ENCODE measurements at places on chromosomes 7 and 10.

DNA sequence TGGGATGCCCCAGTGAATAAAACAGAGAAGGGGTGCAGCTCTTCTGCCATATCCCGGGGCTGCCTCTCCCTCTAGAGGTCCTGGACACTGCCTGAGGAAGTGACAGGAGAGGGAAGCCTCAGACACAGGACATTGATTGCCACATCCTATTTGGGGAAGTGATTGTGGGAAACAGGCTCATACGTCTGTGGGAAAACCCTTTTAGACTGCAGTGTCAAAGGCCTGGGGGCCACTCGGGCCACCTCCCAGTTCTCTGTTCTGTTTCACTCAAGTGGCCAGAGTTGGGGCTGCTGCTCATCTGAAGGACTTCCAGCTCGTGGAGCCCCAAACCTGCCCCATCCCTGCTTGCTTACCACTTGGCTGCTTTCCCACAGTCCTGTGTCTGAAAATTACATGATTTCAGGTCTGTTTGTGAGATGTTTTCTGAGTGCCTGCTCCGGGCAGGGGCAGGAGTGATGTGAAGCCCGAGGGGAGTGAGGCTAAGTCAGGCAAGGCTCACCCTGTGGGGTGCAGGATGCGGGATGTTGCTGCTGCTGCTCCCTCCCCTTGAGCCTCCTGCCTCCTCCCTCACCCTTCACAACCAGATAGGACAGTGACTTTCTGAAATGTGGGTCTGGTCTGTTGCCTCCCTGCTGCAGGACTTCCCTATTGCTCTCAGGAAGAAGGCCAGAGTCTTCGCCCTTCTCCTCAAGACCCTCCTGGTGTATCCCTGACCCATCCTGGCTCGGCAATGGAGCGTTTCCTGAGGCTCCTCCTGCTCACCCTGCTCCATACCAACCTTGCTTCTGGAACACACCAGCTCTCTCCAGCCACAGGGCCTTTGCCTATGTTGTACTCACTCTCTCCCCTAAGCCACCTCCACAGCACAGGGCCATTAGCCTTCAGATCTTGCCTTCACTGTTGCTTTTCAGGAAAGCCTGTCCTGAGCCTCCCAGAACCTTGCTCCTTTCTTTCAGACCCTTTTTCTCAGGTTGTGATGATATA is 58.4 kb downstream of the NEURL1 start:
- DNase-seq = no peak

- no peak for DNase-seq
Measured at GRCh38 chr7:142916508-142916907, 17.0 kb downstream of the TRPV5 start.

DNA sequence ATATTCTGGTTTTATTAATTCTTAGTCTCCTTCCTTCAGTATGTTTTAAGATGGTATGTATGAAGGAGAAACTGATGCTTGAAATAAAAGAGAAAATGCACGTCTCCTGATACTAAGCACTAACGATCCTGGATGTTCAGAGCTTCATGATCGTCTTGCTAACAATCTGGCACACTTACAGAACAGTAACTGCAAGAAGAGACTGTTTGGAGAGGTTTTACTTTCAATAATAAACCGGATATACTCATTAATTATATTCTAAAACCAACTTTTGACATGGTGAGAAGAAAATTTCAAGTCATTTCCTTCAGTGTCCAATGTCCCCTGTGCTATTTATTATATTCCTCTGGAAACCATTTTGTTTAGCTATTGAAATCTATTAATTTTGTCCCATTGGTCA is 251.0 kb downstream of the NXPH1 start:
- no peak for DNase-seq

GRCh38 chr7:120987683-120988590 is 574 bp upstream of the CPED1 start:
- DNase-seq = peak; percentile 94

- no peak for DNase-seq
Measured at GRCh38 chr10:60606343-60607080, 171.8 kb upstream of the CDK1 start.

DNA sequence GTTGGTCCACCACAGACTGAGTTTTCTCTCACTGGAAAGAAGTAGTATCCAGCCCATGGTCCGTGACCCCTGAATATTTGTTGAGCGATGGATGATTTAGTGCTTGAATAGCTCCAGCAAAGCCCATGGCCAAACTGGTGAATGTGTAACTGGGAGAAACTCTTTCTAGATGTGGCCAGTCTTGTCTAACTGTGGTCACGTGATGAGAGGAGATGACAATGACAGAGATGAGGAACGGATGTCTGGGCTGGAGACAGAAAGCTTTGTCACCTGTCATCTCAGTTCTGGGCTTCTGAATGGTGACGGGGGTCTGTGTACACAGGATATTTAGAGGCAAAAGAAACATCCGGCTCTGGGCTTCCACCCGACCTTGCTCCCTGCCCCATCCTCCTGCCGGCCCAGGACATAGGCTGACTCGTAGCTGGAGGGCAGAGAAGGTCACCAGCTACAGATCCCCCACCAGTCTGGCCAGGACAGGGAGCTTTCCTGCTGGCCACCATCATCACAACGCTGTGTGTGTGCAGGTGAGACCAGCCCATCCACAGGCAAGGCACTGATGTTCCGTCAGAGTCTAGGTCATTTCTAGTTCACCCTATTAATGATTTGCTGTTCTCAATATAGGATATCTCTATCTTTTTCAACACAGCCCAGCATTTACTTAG is 152.5 kb upstream of the TNS3 start:
- no peak for DNase-seq

GRCh38 chr7:43152696-43153095 is 40.2 kb downstream of the HECW1 start:
- no peak for DNase-seq

DNA sequence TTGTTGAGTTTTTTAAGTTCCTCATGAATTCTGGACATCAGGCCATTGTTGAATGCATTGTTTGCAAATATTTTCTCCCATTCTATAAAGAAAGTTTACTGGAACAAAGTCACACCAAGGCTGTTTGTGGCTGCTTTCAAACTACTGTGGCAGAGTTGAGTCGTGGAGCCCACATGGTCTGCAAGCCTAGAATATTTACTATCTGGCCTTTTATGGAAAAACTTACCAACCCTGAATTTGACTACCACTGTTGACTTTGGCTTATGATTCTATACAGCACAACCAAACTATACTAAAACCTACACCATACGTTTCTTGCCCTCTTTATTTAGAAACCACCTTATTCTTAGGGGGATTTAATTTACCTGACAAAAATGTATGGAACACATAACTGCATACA is 239.1 kb downstream of the KCNMA1 start:
- no peak for DNase-seq

DNA sequence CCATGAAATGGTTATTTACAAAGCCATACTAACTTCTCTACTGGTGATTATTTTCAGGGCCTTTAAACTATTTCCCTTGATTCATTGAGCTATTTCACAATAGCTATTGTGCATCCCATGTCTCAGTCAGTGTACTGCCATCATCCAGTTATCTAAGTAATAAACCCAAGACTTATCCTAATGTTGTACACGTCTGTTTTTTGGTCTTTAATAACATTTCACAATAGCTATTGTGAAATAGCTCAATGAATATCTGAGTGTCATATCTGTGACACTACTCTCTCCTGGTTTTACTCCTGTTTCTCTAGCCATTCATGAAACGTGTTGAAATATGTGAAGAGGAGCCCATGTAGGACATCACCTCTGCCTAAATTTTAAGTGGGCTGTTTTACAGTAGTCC is 36.5 kb upstream of the TMEM140 start:
- DNase-seq = no peak

DNA sequence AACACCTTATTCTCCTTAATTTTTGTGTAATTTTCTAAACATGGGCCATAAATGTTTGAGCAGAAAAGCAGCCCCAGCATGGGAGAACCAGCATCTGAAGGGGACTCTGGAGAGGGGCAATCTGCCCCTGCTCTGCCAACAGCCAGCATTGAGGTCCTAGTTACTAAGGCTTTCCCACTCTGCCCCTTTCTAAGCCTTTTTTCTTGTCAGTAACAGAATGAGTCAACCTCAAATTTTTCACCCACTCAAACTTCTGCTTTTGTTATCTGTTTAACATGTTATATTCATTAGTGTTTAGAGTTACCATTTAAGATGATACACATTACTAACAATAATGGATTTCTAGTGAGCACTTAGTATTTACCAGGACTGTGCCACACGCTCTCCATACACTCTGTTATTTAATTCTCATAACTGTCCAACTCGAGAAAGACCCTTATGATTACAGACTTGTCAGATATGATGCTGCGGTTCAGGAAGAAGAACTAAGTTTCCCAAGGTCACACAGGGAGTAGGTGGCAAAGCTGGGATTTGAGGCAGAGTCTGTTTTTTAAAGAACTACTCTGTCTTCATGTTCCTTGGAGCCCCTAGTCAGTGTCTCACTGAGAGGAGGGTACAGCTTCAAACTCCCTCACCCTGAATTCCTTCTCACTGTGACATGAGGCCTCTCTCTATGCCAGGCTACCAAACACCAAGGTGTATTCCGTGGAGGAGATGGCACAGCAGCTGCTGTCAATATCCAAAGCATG is 19.9 kb upstream of the GPAM start:
- no peak for DNase-seq

GRCh38 chr10:510415-510881 is 179.0 kb downstream of the DIP2C start:
- DNase-seq = no peak

DNA sequence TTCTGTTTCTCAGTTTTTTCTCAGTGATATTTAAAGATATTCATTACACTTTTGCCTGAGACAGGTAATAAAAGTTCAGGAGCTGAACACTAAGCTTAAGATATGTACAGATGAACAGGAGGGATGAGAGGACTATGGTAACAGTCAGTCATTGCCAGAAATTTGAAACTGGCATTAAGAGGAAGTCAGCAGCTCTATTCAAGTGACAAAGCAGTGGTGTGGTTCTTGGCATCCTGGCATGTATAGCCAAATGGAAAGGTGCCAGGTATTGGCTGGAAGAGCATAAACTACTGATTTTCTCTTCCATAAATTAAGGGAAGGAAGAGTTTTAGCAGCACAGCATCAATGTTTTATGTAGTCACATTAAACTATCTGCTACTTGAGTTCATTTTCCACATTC is 22.7 kb downstream of the HOXA1 start:
- no peak for DNase-seq

- DNase-seq = no peak
Measured at GRCh38 chr10:10903620-10904019, 114.1 kb upstream of the CELF2 start.

- no peak for DNase-seq
Measured at GRCh38 chr7:79980376-79980775, 154.3 kb upstream of the GNAI1 start.

DNA sequence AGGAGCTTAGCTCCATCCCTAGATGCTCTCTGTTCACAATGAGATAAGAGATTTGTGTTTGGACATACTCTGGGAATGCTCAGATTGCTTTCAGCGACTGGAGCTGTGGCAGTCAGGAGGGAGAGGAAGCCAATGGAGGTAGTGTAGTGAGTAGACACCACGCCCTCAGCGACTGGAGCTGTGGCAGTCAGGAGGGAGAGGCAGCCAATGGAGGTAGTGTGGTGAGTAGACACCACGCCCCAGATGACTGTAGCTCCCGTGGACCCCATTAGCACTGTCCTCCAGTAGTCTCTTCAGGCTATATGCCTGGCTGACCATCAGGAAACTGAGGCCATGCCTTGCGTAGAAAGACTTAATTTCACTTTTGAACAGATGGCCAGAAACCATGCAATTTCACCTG is 1033.8 kb downstream of the NRG3 start:
- DNase-seq = no peak

DNA sequence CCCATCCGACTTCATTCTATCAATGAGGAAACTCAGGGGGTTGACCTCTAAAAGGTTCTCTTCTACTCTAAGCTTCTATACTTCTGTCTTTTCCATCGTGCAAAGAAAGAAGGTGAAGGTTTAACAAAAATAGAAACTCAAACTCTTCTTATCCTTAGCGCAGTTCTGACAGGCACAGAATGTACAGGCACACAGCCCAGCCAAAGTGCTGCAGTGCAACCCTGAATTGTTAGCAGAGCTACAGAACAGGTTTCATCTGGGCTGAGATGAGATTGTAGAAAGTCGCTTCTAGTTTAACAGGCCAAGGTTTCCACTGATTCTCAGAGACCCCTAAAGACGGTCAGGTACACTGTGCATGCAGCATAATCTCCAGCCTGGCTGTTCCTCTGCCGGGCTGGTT is 79.3 kb upstream of the AFAP1L2 start:
- DNase-seq = no peak

GRCh38 chr10:78802431-78802830 is 266.3 kb upstream of the ZMIZ1 start:
- DNase-seq = no peak

GRCh38 chr7:101591504-101591903 is 37.6 kb downstream of the MYL10 start:
- no peak for DNase-seq

DNA sequence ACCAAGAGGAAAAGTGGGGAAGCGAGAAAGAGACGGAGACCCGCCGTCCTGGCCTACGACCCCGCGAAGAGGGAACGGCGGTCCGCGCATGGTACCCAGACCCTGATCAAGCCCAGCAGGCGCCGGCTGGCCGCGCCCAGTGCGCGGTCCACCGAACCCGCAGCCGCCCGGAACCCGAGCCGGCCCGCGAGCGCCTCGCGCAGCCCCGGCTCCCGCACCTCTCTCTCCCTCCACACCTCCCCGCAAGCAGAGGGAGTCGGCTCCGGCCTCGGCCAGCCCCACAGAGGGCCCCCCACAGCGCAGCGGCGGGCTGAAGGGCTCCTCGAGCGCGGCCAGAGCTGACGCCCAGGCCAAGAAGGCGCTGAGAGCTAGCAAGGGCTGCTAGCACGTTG is 164.7 kb downstream of the AGMO start:
- no peak for DNase-seq

DNA sequence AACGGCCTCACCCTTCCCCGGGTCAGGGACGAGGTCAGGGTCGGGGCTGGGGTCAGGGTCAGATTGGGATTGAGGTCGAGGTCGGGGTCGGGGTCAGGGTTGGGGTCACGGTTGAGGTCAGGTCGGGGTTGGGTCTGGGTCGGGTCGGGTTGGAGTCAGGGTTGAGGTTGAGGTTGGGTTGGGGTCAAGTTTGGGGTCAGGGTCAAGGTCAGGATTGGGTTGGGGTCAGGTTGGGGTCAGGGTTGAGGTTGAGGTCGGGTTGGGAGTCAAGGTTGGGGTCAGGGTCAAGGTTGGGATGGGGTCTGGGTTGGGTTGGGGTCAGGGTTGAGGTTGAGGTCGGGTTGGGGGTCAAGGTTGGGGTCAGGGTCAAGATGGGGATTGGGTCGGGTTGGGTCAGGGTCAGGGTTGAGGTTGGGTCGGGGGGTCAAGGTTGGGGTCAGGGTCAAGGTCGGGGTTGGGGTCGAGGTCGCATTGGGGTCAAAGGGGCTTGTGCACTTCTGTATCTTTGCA is 131.4 kb downstream of the VIPR2 start:
- no peak for DNase-seq

GRCh38 chr10:91590904-91591796 is 41.7 kb downstream of the PPP1R3C start:
- no peak for DNase-seq

DNA sequence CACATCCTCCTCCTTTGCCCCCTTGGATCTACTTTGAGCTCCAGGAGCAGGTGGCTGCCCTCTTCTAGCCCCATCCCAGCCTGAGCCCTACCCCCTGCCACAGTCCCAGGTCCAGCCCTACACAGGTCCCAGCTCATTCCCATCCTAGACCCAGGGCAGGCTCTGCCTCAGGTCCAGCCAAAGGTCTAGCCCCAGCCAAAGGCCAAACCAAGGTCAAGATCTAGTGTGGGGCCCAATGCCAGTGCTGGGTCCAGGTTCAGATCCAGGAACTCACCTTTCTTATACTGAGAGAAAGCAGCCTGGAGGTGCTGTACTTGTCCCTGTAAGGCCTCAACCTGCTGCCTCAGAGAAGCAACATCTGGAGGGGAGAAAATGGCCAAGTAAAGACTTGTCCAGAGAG is 8.5 kb downstream of the SFTPD start:
- no peak for DNase-seq

Measured in T-helper 2 cell (primary cell).